ENCODE measurements at places on chromosomes 1 and 21. TPM values are rescaled to one million over a fixed set of nuclear protein-coding genes. Genes with fewer than 3 reads are reported as not detected.

The NBPF6 gene
- total RNA-seq: not detected

The ATP8B2 gene
- total RNA-seq: 14.7 TPM

The SLC6A9 gene
- total RNA-seq: 9.2 TPM

The C8B gene
- total RNA-seq: not detected

Measured in Panc1 (cell line).